ENCODE measurements at places on chromosomes 4 and X.

- no peak for DNase-seq
Measured at GRCh38 chr4:22842360-22843018, 149.8 kb downstream of the GBA3 start.

DNA sequence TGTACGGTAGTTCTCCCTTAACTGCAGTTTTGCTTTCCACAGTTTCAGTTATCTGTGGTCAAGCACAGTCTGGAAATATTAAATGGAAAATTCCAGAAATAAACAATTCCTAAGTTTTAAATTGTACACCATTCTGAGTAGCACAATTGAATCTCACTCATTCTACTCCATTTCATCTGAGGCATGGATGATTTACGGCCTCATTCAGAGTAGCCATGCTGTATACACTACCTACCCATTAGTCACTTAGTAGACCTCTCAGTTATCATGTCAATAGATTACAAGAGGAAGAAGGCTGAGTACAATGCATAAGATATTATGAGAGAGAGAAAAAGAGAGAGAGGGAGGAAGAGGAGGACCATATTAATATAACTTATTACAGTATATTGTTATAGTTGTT is 77.5 kb downstream of the ENOX2 start:
- no peak for DNase-seq

- DNase-seq = no peak
Measured at GRCh38 chr4:71230271-71231128, 108.3 kb upstream of the SLC4A4 start.

DNA sequence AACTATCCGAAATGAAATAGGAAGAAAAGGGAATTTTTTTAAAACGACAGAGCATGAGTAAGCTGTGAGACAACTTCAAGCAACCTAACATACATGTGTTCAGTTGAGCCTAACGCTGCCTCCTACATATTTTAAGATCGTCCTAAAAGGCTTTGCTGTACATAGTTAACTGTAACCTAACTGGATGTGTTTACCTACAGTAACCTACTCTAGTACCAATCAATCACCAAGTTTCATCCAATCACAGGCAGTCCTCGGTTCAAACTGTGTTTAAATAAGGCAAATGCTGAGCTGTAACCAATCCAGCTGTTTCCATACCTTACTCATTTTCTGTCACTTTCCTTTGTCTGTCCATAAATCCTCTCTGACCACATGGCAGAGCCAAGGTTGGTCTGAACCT is 17.1 kb downstream of the RCHY1 start:
- DNase-seq = no peak

- no peak for DNase-seq
Measured at GRCh38 chrX:39445336-39445735, 644.1 kb downstream of the MID1IP1 start.

- no peak for DNase-seq
Measured at GRCh38 chr4:84583876-84584380, 1.0 kb downstream of the CDS1 start.

DNA sequence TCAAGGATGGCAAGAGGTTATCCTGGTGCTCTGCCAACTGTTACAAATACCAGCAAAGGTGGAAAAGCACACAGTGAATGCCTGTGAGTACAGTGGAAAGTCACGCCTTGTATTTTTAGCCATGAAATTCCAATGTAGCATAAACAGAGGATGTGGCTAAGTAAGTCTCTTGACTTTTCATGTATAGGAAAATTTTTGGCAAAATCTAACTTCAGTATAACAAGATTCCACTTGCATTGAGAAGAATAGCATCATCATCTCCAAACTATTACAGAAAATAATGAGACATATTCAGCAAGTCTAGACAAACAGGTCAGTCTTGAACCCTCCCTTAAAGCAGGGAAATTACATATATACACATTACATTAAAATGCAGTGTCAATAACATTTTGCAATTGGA is 7.9 kb downstream of the SLC10A6 start:
- DNase-seq = no peak

DNA sequence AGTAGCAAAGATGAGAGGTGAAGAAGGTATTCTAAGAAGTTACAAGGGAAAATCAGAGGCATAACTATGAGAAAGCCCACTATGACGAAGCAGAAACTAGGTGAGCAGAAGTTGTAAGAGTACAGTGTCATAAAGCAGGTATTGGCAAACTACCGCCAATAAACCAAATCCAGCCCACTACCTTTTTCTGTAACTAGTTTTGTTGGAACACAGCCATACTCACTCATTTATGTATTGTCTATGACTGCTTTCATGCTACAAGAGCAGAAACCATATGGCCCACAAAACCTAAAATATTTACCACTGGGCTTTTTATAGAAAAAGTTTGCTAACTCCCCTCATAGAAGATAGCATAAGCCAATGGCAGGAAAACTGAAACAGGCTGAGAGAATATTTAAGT is 31.8 kb upstream of the ZCCHC13 start:
- DNase-seq = no peak

GRCh38 chr4:13528821-13529127 is 15.5 kb downstream of the NKX3-2 start:
- no peak for DNase-seq

DNA sequence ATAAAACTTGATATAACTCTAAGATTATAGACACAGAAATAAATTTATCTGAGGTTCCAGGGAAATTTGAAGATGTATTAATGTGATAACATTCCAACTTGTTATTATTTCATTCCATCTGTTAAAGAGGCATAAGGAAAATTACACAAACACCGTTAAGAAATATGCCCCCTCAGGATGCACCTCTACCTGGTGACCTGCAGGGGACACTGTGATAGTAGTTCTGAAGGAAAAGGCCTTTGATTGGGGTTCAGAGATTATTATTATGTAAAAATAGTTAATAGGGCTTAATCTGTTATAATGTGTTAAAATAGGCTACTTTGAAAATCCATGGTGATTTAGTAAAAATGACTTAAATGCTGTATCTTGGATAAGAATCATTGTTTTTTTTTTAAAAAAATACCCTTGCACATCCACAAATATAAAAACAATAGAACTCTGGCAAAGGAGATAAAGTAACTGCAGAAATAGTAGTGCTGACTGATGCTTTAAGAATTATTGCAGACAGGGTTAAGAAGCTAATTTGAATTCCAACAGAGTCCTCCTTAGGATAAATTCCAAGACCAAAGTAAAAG is 6.1 kb upstream of the ABRAXAS1 start:
- DNase-seq = no peak

Measured in heart right ventricle (tissue), 16 donors.